Stimulated activated CD8-positive, alpha-beta memory T cell treated with anti-CD3 and anti-CD28 coated beads, Interleukin-15, amount 100 ng/mL, for 48 hours (primary cell): ENCODE measurements at places on chromosomes 7 and 10.

DNA sequence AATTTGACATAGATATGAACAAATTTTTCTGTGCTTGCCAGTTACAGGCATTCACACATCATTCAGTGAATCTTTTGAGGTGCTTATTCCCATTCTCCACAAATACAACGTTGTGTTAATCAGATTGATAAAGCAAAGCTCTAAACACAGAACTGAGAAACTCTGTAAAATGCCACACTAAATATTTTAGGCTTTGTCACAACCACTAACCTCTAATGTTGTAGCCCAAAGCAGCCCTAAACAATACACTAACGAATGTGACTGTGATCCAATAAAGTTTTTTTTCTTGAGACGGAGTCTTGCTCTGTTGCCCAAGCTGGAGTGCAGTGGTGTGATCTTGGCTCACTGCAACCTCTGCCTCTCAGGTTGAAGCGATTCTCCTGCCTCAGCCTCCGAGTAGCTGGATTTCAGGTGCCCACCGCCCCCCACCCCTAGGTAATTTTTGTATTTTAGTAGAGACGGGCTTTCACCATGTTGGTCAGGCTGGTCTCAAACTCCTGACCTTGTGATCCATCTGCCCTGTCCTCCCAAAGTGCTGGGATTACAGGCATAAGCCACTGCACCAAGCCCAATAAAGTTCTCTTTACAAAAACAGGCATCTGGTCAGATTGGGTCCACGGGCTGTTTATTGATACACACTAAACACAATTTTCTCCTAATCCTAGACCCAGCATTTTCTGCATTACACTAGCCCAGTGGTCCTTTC lies 6.9 kb downstream of the CYCS start:
- DNase-seq = no peak

- no peak for DNase-seq
These were observed 24.9 kb downstream of the NRBF2 start for GRCh38 chr10:63157845-63158624.

DNA sequence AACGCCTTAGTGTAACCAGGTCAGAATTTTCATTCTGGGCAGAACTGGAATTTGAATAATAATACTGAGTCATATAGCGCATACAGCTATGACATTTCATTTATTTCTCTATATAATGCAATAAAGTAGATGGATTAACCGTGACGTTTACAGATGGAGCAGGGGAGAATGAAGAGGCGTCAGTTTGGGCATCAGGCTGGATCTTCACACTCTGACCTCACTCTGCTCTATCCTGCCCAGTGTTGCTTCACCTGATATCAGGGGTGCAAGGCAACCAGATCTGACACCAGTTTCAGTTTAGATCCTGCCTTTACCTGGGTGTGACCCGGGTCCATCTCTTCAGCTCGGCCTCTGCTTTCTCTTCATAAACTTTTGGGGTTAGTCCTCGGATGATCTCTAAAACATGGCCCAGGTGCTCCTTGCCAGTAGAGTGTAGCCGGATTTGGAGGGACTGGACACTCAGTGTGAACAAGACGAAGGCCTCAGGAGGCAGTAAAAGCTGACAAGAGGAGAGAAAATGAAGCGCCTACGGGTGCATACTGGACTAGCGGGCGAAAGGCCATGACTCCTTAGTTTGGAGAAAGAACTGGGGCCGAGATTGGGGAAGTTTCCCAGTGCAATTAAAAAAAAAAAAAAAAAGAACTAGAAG lies 1.4 kb upstream of the ZYX start:
- no peak for DNase-seq

DNA sequence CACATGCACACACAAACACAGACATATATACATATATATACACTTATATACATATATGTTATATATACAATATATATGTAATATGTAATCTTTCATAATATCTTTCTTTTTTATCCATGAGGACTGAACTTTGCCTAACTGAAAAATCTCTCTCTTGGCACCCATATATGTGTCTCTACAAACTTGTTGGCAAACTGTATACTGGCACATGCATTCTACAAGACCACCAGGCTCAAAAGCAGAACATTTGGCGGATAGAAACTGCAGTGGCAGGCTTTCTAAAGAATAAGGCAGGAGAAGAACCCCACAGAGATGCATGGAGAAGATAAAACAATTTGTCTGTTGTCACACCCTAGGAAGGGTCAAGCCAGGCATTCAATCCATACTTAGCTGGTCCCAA lies 165.3 kb downstream of the NRG3 start:
- DNase-seq = no peak

DNA sequence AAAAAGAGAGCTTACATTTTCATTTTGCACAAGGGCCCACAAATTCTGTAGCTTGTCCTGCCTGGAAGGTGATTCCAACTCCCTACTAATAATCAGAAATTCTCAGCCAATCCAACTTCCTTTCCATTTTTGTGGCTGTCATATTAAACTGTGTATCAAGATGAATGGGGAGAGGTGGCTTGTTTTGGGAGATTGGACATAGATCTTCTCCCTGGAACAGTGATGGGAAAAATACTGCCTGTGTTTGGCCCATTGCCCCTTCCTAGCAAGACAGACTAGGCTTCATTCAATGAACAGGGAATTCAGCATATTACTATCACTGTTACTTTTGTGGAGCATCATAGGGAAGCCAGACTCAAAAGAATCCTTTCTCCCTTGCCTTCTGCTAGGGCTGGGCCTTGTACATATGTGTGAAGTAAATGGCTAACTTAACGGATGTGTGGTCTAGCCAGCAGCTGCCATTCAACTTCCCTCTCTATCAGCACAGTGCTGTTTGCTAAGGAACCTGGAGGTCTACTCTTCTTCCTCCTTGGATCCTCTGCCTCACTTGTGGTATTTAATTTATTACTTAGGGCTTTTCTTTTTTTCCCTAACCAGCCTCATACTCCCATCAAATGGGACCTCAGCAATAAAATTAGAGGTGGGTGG lies 326.0 kb downstream of the BICC1 start:
- DNase-seq = no peak

DNA sequence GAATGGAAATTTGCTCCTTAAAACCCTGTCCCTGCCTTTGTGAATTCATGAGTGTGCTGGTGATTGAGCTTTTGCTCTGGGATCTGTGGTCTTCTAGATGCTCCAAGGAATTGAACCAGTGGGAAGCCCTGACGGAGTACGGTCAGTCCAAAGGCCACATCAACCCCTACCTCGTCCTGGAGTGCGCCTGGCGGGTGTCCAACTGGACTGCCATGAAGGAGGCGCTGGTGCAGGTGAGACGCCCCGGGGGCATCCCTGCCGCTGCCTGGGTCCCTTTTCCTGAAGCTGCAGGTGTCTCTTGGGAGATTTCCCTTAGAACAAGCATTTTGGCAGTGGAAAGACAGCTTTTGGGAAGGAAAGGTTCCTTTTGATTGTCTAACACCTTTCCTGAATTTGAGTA lies 100.3 kb downstream of the TRRAP start:
- no peak for DNase-seq

GRCh38 chr7:102424129-102424551 lies 9.2 kb upstream of the ORAI2 start:
- DNase-seq = no peak

GRCh38 chr10:70954381-70955176 lies 66.2 kb upstream of the PCBD1 start:
- no peak for DNase-seq

DNA sequence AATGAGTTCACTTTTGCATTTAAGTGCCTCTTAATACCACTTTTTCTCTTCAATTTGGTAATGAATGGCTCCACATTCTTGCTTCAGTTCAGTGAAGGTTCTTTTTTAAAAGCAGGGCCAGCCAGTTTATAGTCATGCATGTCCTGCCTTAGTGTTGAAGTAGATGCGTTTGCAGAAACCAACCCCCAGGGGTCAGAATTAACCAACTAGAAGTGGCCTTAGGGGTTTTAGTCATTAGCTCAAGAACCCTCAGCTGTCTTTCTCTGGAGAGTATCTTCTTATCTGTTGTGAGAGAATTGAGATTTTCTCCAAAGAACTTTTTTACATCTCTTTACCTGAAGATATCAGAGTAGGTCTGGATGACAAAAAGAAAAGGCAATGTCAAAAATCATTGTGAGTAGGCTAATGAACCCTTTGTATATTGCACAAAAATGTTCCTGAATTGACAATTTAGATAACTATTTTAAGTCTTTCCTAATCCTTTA lies 82.2 kb downstream of the PIK3CG start:
- DNase-seq = no peak

- no peak for DNase-seq
These were observed 141.3 kb downstream of the GRK5 start for GRCh38 chr10:119348516-119349240.

DNA sequence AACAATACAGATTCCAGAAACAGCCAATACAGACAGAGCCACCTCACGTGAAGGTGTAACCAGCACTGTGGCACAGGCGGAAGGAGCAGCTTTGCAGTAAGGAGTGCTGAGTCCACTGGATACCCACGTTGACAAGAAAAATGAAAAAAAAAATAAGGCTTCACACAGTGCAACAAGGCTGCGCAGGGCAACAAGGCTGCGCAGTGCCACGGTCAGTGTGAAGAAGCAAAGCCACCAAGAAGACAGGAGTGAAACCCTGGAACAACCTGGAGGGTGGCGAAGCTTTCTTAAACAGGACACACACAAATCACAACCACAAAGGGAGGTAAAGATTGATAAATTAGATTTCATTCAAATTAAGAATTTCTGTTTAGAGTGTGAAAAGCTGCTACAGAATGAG lies 204.0 kb downstream of the MAD1L1 start:
- no peak for DNase-seq

GRCh38 chr10:49651039-49651835 lies 28.2 kb upstream of the C10orf53 start:
- DNase-seq = no peak

- no peak for DNase-seq
These were observed 19.9 kb downstream of the TCAF1 start for GRCh38 chr7:143882020-143882603.

DNA sequence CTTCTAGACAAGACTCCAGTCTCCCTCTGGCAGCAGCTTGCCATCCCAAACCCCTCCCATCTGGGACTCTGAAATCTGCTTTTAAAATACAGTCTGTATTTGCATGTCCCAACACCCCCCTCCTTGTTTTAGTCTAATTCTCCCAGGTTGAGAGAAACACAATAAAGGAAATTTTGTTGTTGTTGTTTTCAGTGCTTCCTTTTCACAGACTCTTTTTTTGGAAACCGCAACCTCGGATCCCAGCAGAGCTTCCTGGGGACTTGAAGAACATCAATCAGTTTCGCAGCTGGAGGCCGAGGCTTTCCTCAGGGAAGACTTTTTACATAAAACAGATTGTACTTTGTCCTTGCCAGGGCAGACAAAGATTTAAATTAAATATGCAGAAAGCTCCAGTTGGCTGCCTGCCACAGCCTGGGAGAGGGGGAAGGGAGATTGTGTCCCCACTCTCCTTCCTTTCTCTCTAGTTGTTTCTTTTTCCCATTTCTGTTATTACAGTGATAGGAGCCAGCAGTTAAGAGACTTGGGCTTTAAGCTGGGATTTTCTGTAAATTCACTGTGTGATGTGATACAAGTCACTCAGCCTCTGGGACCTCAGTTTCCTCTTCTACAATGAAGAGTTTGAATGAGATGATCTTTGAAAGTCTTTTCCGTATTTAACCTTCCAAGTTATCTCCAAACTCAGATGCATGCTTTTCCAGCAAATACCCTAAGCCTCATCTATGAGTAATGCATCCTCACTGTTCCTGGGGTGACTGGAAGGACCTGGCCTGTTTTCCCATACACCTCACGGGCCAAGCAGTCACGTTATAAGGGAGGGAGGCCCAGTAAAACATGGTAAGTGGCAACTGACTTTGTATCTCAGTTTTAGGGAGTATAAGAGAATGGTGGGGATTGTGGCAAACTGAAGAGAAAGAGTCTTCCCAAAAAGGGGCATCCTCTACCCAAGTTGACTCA lies 192.3 kb downstream of the REEP3 start:
- DNase-seq = no peak

DNA sequence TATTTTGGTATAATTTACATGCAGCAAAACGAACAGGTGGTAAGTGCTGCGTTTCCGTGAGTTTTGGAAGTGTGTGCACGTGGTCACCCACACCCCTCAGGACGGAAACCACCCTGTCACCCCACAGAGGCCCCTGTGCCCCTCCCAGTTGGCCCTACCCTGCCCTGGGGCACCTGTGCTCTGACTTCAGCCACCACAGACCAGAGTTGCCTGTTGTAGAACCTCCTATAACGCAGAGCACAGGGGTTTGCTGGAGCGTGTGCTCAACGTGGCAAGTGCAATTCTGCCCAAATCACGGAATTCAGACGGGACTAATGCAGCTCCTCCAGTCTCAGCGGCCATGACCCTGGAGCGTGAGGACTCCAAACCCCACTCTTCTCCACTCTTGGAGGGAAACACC lies 9.6 kb upstream of the CFAP46 start:
- DNase-seq = no peak

DNA sequence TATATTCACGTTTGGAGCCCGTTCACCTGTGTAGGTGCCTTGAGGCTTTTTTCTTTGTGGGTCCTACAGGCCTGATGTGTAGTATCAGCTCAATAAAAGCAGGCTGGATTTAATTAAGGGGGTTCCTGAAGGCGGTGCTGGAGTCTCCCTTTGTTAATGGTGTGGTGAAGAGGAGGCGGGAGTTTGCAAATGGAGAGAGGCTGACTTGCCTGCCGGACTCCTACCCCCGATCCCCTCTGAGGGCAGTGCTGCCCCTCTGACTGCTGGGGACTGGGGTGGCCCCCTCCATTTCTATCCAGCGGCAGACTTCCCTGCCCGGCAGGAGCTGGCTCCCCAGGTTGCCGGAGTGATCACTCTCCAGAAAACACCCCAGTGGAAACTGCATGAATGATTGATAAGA lies 45.1 kb downstream of the ZMIZ1 start:
- DNase-seq = no peak

- DNase-seq = no peak
These were observed 27.7 kb upstream of the BPGM start for GRCh38 chr7:134618756-134619530.

DNA sequence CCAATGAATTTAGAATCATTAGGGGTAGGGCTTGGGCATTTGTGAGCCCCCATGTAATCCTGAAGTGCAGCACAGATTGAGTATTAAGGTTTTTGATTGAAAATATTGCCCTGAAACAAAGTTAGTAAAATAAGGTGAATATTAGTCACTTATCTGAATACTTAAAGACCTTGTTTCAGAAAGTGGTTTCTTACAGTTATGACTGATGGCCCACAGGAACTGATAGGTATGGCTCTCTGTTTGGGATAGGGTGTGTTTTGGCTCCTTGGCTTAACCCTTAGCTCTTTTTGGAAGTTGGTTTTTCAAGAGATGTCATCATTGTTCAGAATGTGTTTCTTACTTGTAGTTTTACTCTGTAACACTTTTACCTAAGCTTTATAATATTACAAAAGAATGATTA lies 34.8 kb downstream of the MDFIC start:
- no peak for DNase-seq

GRCh38 chr10:35650894-35651293 lies 8.8 kb upstream of the FZD8 start:
- DNase-seq = no peak

DNA sequence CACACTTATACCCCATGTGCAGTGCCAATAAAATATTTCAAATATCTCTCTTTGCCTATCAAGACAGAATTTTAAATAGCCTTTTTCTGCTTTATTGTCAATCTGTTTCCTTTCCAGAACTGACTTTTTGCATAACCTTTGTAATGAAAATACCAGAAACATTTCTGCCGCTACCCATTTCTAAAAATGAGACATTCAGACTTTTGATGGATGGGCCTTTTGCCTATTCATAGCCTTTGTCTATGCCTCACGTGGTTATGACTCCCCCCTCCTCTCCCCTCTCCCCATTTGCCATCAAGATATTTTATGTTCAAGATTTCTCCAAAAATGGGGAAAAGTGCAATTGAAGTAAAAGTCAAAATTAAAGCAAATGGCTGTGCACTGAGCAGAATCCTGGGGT lies 5.9 kb downstream of the PPP1R17 start:
- DNase-seq = no peak
